Daoy (cell line): ENCODE measurements at places on chromosomes 6 and 20. TPM values are rescaled to one million over a fixed set of nuclear protein-coding genes. Genes with fewer than 3 reads are reported as not detected.

LTB gene
- 2.1 TPM in 1 of 2 replicates, not detected in the other for total RNA-seq

RIMS1 gene
- 3.1 and 3.3 TPM in 2 replicates for total RNA-seq

SLC23A2 gene
- total RNA-seq = 4.7 and 6.2 TPM in 2 replicates

JARID2 gene
- total RNA-seq = 10.6 and 11.3 TPM in 2 replicates

MUC21 gene
- not detected in 2 replicates for total RNA-seq

DEFB132 gene
- total RNA-seq = not detected in 2 replicates

UBE3D gene
- 7.9 and 9.9 TPM in 2 replicates for total RNA-seq

CRISP2 gene
- total RNA-seq = 0.23 and 1.1 TPM in 2 replicates
